Thoracic aorta (tissue), 2 donors: ENCODE measurements at places on chromosomes 4 and X. TPM values are rescaled to one million over a fixed set of nuclear protein-coding genes. Genes with fewer than 3 reads are reported as not detected.

The LRCH2 gene
- total RNA-seq, result 9.9 TPM

The XAGE1B gene
- total RNA-seq, result not detected

The MYL5 gene
- 3.8 TPM for total RNA-seq

The TBX22 gene
- not detected for total RNA-seq

The SCML2 gene
- 2.0 TPM for total RNA-seq

The KLKB1 gene
- total RNA-seq, result 1.6 TPM

The SYN1 gene
- total RNA-seq, result 0.85 TPM

The SULT1B1 gene
- total RNA-seq, result 0.41 TPM

The BMX gene
- 10.0 TPM for total RNA-seq

The LEF1 gene
- total RNA-seq, result 0.54 TPM

The CSN1S1 gene
- not detected for total RNA-seq

The MAGEA11 gene
- total RNA-seq, result not detected

The NRK gene
- 7.4 TPM for total RNA-seq
